Activated B cell treated with CpG ODN at 0.5 μM for 24 hours (primary cell): ENCODE measurements at places on chromosomes 5 and 9.

DNA sequence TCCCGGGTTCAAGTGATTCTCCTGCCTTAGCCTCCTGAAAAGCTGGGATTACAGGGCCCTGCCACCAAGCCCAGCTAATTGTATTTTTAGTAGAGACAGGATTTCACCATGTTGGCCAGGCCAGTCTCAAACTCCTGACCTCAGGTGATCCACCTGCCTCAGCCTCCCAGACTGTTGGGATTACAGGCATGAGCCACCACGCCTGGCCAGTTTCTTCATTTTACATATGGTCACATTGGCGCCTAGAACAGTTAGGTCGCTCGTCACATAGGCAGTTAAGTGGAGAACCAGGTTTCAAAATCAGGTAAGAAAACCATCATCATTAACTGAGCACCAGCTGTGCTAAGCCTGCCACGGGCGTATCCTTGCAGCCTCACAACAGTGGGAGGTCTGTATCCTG lies 36.1 kb downstream of the OLFML2A start:
- no peak for DNase-seq

GRCh38 chr5:58314356-58315210 lies 145.3 kb downstream of the PLK2 start:
- no peak for DNase-seq

DNA sequence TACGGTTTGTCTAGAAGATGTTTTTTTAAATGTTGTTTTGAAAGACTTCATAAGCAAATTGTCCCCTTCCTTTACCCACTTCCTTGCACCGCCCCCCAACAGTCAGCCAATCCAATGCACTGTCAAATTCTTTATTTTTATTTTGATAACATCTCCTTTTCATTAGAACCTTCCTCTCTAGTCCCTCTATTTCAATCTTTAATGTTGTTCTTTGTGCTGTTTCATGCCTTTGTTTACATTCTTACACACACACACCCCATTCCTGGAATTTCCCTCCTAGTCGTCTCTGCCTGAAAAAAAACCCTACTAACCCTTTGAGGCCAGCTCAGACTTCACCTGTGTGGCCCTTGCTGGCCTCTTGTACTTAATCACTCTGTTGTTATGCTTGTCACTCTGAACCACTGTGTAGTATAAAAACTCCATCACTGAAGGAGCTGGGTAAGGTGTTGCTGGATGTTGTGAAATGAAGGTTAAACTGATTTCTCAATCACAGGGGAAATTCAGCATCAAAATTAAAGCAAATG lies 133.4 kb downstream of the UGCG start:
- no peak for DNase-seq

- peak; percentile 20 for DNase-seq
Measured at GRCh38 chr9:78296201-78296892, 578 bp upstream of the PSAT1 start.

DNA sequence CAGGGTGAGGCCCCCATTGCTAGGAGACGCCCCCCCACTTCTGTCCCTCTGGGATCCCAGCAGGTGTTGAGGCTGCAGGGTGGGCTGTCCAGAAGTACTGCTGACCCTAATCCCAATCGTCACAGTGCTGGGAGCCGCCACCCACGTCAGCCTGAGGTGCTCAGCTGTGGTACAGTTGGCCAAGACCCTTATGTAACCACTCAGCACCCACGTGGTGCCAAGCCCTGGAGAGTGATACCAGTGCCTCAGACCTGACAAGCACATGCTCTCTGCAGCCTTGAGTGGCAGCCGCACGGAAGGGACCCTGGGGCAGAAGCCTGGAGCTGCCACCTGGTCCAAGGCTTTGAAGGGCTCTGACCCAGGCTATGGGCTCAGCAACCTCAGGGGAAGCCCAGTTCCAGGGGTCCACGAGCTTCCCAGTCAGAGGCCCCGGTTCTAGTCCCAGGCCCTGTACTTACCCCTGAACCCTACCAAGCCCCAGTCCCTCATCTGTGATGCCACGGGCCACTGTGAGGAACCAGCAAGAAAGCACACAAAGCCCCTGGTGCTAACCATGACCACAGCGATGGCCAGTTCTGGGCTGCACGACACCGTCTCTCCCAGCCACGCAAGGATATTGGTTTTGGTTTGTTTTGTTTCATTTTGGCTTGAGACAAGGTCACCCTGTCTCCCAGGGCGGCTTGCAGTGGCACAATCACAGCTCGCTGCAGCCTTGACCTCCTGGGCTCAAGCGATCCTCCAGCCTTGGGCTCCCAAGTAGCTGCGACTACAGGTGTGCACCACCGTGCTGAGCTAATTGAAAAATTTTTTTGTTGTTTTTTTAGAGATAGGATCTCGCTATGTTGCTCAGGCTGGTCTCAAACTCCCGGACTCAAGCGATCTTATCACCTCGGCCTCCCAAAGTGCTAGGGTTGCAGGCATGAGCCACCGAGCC lies 50.7 kb downstream of the DBH start:
- no peak for DNase-seq

- DNase-seq, result no peak
Measured at GRCh38 chr5:154483654-154484392, 5.8 kb upstream of the HAND1 start.

GRCh38 chr5:124156415-124156996 lies 589.9 kb downstream of the ZNF608 start:
- DNase-seq, result no peak

DNA sequence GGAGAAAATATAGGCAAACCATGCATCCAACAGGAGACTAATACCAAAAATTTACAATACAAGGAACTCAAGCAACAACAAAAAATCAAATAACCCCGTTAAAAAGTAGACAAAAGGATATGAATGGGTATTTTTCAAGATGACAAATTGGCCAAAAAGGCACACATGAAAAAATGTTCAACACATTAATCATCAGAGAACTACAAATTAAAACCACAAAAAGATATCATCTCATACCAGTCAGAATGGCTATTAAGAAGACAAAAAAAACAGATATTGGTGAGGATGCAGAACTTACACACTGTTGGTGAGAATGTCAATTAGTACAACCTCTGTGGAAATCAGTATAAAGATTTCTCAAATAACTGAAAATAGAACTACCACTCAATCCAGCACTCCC lies 35.0 kb downstream of the TEX10 start:
- DNase-seq, result no peak

GRCh38 chr9:20313415-20313814 lies 308.9 kb downstream of the MLLT3 start:
- DNase-seq, result no peak

DNA sequence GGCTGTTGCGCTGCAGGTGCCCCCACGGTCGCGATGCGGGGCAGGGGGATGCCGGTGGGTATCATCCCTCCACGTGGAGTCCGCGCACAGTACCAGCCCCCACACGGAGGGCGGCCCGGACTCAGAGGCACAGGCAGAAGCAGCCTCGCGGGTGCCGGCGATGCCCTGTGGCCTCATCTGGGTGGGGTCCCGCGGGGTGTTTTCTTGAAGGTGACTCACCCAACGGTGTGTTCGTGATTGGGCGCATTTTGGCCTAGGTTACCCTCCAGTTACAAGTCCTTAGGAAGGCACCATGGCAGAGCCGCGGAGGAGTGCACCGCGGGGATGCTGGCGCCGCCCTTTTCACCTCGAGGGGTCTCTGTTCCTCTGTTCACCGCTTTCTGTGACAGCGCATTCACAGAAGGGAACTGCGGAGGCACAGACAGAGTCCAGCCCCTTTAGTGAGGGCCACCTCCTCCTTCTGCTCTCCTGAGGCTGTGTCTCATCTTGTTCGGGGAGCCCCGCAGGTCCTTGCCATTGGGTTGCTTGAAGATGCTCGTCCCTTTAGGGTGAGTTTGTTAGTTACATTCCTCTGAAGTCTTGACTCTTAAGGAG lies 21.6 kb upstream of the EXOC3 start:
- peak; percentile 11 for DNase-seq

GRCh38 chr9:131334629-131335367 lies 45.3 kb downstream of the PLPP7 start:
- no peak for DNase-seq

GRCh38 chr5:38410304-38410990 lies 146.0 kb downstream of the LIFR start:
- no peak for DNase-seq

DNA sequence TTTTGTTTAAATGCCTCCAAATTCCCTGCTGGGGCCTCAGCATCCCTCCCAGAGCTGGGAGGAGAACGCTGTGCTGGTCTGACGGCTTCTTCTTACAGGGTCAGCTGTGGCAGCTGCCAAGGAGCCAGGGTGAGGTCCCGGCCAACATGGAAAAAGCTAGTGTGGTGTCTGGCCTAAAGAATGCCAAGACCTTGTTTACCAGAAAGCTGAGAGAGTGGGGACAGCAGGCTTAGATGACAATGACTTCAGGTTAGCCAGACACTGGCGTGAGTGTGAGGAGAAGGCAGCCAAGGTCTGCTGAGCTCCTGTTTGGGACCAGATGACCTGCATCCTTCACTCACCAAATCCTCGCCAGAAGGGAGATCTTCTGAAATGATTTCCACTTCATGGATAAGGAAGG lies 112.5 kb downstream of the CRB2 start:
- DNase-seq, result no peak

GRCh38 chr9:137302118-137302448 lies at the start of gene NRARP:
Gene NRARP (minus strand): TSS chr9:137302271. CDS start chr9:137301928, 343 bp downstream.
- DNase-seq, result peak; percentile 95

DNA sequence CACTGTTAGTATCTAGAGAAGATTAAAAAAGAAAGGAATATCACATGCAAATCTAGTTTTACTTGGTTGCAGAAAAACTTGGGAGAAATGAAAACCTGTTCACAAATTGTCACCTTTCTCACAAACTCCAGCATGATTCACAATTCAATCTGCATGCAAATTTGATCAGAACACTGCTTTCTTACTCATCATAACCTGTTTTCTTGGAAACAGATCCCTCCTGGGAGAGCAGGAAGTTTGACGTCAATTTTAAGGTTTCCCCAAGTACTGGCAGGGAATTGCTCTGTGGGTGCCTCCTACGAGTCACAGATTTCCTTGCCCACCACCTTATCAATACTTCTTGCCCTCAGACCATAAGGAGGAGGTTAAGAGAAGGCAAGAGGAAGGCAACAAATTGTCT lies 30.2 kb upstream of the HTR4 start:
- DNase-seq, result no peak

DNA sequence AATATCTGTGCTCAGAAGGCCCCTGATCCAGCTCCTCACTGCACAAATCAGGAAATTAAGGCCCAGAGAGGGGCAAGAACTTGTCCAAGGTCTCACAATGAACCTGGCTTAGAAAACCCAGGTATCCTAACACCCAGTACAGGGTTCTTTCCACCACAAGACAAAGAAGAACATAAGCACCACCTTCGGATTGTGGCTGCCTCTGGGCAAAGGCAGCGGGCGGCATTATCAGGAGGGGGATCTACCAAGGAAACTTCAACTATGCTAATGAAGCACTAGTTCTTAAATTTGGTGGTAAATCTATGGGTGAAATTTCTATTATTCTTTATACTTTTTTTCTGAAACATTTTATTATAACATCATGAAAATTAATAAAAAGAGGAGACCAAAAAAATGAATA lies 17.9 kb downstream of the ANXA6 start:
- no peak for DNase-seq
